ENCODE measurements at places on chromosomes 4 and X. TPM values are rescaled to one million over a fixed set of nuclear protein-coding genes. Genes with fewer than 3 reads are reported as not detected.

DNA sequence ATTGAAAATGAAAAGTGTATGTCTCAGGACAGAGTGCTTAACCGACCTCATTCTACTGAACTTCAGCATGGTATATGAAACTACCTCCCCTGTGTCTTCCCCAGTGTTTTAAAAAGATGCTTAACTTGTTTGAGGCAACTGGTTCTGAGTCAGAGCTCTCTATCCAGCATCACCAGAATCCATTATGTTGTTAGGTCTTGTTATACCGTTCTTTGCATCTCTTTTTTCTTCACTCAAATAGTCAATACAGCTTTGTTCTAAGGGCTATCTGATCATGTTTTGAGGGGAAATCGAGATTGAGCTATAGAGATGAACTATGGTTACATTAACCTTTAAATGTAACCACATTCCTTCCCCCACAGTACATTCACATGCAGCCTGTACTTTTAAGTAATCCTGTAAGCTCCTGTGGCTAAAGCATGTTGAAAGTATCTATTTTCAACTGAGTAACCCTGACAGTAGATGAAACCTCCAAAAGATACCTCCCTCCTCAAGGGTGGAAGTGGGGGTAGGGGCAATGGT lies 514.4 kb downstream of the RPA4 start:
- no peak for DNase-seq

Gene FRMPD4
- total RNA-seq = not detected

DNA sequence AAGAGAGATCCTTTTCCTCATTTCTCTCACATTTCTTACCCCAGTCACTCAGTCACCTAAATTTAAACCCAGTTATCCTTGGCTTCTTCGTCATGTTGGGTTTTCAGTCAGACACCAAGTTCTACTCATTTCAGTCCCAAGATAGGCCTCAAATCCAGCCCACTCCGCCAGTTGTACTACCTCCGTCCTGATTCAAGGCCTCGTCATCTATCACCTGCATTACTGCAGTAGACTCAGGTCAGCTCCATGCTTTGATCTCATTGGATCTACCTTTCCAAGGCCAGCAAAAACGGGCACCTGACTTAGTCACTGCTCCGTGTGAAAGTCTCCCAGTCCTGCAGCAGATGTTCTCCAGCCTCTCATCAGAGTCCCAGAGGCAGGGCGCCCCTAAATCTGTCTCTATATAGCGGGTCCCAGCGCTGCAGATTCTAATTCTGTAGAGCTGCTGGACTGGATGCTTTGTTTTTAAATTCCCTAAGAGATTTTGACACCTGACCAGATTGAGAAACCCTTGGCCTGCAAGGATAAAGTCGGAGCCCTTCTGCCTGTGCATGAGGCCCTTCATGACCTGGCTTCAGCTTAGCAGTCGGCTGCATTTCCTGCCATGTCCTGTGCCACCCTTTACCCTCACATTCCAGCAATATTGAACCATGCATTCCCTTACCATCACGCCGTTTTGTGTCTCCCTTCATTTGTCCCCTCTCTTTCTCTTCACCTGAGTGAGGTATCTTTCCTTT lies 53.7 kb downstream of the ZFX start:
- no peak for DNase-seq

DNA sequence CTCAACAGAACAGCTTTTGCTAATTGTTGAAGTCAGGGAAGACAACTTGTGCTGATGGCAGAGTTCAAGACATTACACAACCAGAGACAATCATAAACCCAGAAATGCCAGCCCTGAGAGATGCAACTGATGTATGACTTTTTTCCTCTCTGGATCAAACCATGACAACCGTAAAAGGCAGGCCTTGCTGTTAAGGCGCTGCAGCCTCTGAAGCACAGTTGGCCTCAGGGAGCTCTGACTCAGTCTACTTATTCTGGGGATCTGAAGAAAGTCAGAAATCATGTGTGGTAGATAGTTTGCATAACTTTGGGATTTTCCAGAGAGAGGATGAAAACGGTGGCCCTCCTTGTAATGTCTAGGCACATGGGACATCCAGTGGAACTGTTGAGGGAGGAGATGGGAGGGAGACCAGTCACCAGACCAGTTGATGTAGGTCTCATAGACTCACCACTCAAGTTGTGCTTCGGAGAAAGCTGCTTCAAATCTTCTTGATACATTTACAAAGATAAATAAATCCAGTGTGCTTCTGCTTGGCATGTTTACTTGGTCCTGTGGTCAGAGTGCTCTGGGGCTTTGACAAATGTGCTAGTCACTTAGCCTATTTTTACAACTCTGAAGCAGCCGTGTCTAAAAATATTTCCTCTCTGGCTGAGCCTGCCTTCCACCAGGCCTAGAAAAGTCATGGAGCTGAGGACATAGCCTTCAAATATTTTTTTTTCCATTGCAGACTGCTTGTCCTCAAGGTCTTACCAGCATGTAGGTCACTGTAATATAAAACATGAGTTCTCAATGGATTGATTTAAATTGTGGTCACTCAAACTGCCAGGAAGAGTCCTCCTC lies 7.5 kb downstream of the HADH start:
- DNase-seq = no peak

DNA sequence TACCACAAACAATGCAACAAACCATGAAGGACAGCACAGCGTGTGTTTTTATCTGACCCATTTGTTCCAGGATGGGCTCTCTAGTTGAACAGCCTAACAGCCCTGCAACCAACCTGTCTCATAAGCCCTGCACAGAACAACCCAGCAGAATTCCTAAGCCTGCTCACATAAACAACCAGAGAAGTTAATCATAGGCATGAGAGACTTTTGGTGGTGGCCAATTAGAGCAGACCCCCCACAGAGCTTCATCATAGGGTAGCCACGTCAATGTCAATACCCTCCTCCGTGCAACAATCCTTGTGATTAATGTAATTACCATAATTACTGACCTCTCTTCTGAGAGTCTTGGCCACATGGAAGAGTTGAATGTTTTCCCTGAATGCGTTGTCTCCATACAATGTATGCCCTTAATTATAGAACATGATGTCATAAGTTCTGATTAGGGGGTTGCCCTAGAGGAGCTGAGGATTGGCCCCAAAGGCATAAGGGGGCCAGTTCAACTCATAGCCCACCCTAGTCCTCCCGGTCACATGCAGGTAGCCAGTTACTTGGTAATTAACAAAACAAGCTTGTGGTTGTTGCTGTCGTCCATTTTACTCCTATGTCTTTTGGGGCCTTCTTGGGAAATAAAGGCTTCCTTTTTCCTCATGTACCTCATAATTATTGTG lies 92.7 kb downstream of the SYNPO2 start:
- DNase-seq = no peak

Gene TACR3
- not detected for total RNA-seq

Gene FRG2
- total RNA-seq = not detected

All from vagina (tissue), 2 donors.